DMS153 (cell line): ENCODE measurements at places on chromosomes 7 and 10.

GRCh38 chr7:20317413-20317812 is 13.3 kb upstream of the ITGB8 start:
- DNase-seq = no peak

- DNase-seq = no peak
These were observed 2.0 kb downstream of the MRPL43 start for GRCh38 chr10:100985336-100985735.

DNA sequence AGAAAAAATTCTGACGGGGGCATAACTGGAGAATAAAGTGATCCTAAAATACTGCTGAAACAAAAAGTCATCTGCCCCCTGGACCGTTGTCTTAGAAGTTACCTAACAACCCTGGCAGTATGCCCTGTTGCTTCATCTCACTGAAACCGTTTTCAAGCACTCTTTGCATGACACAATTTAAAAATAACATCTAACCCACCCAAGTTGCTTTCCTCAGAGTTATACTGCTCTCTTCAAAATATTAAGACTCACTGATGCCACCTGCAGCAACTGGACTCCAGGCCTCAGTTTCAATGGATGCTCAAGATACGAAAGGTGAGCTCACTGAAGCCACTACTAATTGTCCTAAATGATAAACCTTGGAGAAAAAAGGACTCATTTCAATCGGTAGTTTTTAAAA is 57.4 kb downstream of the CDK6 start:
- no peak for DNase-seq

- DNase-seq = no peak
These were observed 621.2 kb downstream of the SDK1 start for GRCh38 chr7:3922175-3922635.

GRCh38 chr7:157668884-157669767 is 332.3 kb downstream of the DNAJB6 start:
- DNase-seq = no peak

GRCh38 chr10:7111561-7111960 is 299.3 kb downstream of the SFMBT2 start:
- DNase-seq = no peak

DNA sequence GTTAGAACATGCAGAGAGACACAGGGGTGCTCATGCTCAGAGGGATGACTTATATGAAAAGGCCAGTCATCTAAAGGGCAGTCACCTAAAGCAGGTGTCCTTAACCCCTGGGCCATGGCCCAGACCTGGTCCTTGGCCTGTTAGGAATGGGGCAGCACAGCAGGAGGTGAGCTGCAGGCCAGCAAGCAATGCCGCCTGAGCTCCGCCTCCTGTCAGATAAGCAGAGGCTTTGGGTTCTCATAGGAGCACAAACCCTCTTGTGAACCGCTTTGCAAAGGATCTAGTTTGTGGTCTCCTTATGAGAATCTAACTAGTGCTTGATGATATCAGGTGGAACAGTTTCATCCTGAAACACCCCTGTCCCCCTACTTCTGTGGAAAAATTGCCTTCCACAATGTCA is 14.5 kb downstream of the ANKRD7 start:
- no peak for DNase-seq

GRCh38 chr7:157431951-157432540 is 95.2 kb downstream of the DNAJB6 start:
- no peak for DNase-seq

GRCh38 chr10:66982792-66983474 is 57.1 kb downstream of the LRRTM3 start:
- DNase-seq = no peak

DNA sequence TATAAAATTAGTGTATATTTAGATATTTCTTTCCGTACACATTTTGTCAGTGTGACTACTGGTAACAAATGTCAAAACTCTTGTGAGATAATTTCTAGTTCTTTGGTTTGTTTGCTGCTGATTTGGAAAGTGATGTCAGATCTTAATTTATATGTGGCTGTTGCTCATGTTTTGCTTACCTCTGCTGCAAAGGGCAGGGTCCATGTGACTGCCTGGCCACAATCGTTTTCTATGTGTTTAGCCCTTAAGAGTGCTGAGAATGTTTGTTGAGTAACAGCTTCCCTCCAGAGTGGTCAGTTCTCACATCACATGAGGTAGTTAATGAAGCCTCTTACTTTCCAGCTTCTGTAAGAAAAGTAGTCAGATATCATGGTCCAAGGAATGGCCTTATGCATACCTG is 4.2 kb downstream of the NRBF2 start:
- DNase-seq = no peak
